Stimulated activated CD8-positive, alpha-beta memory T cell treated with anti-CD3 and anti-CD28 coated beads, Interleukin-7, amount 100 ng/mL, for 1 hour (primary cell): ENCODE measurements at places on chromosomes 1 and 21.

GRCh38 chr21:38861989-38862683 is 56.4 kb downstream of the ETS2 start:
- no peak for DNase-seq

DNA sequence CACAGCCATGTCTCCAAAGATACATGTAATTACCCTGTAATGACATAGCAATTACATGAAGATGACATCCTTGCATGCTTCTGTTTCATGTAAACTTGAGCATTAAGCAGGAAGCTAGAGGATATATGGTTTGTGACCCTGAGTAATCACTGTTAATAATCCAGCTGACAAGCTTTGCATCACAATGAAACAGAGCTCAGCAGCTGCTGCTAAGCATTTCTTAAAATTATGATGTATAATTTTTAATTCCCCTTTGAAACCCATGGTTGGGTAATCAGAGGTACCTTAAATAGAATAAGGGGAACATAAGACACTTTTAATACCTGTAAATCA is 293.5 kb downstream of the NTNG1 start:
- DNase-seq, result no peak

GRCh38 chr1:93683234-93683633 is 1.6 kb upstream of the BCAR3 start:
- no peak for DNase-seq

GRCh38 chr1:6001992-6002576 is 9.9 kb upstream of the NPHP4 start:
- no peak for DNase-seq

- no peak for DNase-seq
These were observed 67.0 kb downstream of the ERO1B start for GRCh38 chr1:236214761-236215160.

DNA sequence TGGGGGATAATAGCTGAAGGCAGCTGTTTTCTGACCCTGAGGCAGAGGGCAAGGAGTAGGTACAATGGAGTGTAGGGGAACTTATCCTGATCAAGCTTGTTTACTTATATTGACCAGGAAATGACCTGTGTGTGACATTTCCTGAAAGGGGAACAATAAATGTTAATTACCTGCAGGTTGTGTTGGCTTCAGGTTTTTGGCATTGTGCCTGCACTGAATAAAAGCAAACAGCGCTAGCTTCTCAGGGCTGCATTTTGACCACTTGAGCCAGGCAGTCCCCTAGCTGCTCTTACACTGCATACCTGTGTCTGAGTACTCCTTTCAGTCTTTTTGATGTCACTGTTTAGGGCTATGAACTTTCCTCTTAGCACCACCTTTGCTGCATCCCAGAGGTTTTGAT is 40.6 kb downstream of the DRAM2 start:
- DNase-seq, result no peak

- no peak for DNase-seq
These were observed 13.9 kb upstream of the IL6R start for GRCh38 chr1:154391086-154391770.

DNA sequence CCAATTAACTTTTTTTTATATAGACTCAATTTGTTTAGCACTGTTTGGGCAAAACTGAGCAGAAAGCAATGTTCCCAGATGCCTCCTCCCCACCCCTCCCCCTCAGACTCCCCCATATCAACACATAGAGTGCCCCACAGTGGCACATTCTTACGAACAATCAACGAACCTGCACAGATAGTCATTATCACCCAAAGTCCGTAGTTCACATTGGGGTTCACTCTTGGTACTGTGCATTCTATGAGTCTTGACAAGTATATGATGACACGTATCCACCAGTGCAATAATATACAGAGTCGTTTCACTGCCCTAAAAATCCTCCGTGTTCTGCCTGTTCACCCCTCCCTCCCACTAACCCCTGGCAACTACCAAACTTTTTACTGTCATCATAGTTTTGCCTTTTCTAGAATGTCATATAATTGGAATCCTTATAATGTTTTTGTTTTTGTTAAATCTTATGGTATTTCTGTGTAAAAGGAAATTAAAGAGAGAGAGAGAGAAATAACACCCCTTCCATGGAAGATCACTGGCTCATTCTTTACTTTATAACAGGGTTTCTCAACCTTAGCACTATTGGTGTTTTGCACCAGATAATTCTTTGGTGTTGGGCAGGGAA is 37.2 kb upstream of the HNRNPU start:
- DNase-seq, result no peak

GRCh38 chr1:24904731-24905354 is 25.2 kb downstream of the RUNX3 start:
- no peak for DNase-seq

DNA sequence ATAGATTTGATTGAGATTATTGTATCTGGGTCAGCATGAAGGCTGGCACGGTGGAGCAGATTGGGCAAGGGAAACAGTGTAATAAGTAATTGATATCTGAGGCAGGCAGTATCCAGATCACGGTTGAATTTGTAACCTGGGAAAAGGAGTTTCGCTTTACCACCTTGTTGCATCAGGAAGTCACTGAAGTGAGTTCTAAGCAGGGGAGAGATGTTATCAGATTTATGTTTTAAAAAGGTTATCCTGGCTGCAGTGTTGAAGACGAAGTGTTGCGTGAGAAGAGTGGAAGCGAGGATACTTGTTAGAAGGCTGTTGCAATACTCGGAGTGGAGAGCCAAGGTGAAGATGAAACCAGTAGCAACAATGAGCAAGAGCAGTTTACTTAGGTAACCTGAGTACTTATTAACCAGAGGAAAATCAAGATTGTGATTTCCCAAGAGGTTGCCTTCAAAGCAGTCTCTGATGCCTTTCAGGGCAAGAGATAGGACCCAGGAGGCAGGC is 77.8 kb downstream of the LHX9 start:
- no peak for DNase-seq

GRCh38 chr1:194043984-194044755 is 857.8 kb upstream of the B3GALT2 start:
- no peak for DNase-seq

DNA sequence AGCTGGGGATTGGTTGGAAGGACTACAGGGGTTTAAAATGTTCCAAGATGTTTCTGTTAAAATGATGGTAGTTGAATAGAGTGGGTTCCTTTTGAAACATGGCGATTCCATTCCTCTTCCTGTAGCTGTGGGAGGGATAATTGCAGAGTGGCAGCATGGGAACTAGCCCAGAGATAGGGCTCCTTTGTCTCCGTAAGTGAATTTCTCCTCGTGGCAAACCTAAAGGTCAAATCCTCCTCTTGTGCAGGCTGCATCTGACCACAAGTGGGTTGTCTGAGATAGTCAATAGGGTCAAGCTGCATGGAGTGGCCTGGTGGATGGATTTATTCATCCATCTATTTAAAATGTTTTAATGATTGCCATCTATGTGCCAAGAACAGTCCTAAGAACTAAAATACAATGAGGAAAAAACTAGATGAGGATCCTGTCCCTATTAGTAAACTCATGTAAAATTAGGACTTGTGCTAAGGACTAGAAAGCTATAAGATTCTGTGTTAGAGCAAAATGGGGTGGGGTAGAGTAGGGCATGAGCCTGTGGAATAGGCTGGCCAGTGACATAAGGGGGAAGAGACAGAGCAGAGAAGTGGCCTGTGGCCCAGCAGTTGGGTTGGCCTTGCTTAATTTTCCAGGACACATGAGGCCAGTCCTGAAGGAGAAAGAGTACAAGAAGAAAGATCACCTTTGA is 89.1 kb upstream of the IVNS1ABP start:
- no peak for DNase-seq

GRCh38 chr21:26070822-26071425 is 99.6 kb downstream of the APP start:
- no peak for DNase-seq

- no peak for DNase-seq
These were observed 78.4 kb downstream of the DISP1 start for GRCh38 chr1:222893255-222893654.

GRCh38 chr1:26744075-26744959 is 43.4 kb upstream of the PIGV start:
- peak; percentile 65 for DNase-seq

GRCh38 chr1:55212349-55213150 is 2.6 kb downstream of the USP24 start:
- DNase-seq, result no peak

GRCh38 chr1:185526344-185527307 is 207.6 kb upstream of the HMCN1 start:
- no peak for DNase-seq

- no peak for DNase-seq
These were observed 276.7 kb downstream of the PCP4 start for GRCh38 chr21:40143822-40144525.

- no peak for DNase-seq
These were observed 1383.1 kb upstream of the ADGRL2 start for GRCh38 chr1:80417671-80418070.

- DNase-seq, result no peak
These were observed 15.2 kb downstream of the LRRN2 start for GRCh38 chr1:204670152-204670927.

DNA sequence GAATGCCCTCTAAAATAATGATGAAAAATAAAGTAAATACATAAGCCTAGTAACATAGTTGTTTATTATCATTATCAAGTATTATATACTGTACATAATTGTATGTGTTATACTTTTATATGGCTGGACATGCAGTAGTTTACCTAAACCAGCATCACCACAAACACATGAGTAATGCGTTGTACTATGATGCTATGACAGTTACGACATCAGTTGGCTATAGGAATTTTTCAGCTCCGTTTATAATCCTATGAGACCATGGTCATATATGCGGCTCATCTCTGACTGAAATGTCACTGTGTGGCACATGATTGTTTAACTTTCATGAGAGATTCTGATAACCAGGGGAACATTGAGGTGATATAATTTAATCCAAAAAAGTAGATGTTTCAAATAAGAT is 352.1 kb downstream of the ST6GALNAC3 start:
- no peak for DNase-seq

GRCh38 chr1:94596260-94596659 is 54.7 kb upstream of the F3 start:
- DNase-seq, result no peak

GRCh38 chr1:30609336-30609998 is 113.9 kb downstream of the MATN1 start:
- no peak for DNase-seq

DNA sequence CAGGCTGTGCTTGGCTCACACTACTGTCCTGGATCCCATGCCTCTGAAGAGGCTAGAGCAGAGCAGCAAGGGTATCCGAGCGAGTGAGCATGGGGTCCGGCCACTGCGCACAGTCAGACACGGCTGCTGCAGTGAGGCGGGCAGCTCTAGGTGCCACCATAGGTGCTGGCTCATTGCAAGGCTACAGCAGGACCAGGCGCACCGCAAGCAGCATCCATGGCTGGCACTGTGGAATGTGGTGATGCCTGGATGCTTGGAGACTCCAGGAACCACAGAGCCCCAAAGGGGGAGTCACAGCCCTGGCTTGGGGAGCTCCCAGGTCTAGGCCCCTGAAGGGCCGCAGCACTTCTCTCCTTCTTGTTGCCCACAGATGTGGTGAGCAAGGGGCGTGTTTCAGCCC is 47.2 kb downstream of the ATP6V1G3 start:
- no peak for DNase-seq

GRCh38 chr1:47998396-47998990 is 1.3 kb upstream of the TRABD2B start:
- no peak for DNase-seq
